Tibial artery (tissue), 4 donors: ENCODE measurements at places on chromosomes 3 and 15.

- no peak for DNase-seq
These were observed 452.1 kb downstream of the NTRK3 start for GRCh38 chr15:87804451-87804850.

DNA sequence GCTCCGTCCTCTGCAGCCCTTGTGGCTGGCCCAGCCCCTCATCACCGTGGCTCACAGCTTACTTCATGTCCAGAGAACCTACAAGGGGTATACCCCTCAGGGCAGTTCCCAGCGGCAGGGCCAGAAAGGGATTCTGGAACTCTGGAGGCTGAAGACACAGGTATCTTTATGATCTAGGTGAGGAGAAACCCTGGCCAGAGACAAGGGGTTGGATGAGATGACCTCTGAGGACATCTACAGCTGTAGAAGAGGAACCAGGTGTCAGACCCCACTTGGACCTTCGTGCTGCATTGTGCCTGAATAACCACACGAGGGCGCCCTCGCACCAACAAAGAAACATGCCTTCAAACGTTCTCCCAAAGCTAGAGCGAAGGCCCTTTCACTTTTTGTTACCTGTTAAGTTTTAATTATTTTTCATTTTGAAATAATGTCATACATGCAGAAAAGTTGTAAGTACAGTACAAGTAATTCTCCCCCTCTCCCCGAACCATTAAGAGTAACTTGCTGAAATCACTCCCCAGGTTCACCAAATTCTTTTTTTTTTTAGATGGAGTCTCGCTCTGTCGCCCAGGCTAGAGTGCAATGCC, 118.7 kb upstream of the SMAD3 start:
- DNase-seq = peak; percentile 81

GRCh38 chr3:107861422-107861821, 229.4 kb downstream of the CD47 start:
- no peak for DNase-seq

DNA sequence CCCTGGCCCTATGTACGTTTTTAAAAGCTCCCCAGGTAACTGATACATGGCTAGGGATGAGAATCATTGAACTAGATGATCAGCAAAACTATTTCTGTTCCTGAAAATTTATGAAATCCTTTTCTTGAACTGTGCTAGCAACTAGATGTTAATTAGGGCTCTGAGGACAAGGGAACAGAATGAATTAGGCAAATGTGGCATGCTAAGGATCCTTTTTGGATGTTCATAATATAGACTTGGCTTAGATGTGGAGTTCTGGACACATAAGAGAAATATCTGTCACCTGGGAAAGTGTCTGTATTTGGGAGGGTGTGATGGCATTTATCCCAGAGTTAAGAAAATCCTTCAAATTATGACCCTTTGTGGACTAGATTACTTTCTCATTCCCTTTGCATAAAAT, 71.2 kb downstream of the RSRC1 start:
- DNase-seq = no peak

GRCh38 chr3:99409961-99410360, 228.4 kb upstream of the COL8A1 start:
- no peak for DNase-seq

DNA sequence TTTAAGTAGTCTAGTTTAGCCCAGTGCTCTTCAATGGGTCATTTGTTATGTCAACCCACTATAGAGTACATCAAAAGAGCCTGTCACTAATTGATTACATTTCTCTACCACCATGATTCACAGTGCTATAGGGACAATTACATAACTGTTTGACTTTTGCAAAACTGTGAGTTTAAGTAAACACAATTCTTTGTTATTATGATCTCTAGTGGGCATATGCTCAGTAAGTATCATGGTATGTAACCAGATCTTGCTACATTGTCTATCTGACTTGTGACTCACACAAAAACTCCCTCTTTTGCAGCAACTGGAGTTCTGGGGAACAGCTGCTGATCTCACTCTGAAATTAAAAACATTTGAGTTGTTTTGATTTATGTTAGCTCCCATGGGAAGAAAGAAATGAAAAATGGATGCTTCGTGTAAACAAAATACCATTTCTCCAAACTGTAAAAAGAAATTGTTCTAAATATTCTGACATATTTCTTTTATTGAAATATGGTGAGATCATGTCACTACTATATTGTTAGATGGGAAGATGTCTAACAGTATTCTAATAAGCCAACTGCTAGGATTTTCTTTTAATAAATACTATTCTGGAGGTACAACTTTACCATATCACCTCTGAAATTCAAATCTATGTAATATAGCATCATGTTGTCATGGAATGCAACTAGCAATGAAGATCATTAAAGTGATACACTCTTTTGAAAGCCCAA, 470.4 kb downstream of the ROBO1 start:
- no peak for DNase-seq

DNA sequence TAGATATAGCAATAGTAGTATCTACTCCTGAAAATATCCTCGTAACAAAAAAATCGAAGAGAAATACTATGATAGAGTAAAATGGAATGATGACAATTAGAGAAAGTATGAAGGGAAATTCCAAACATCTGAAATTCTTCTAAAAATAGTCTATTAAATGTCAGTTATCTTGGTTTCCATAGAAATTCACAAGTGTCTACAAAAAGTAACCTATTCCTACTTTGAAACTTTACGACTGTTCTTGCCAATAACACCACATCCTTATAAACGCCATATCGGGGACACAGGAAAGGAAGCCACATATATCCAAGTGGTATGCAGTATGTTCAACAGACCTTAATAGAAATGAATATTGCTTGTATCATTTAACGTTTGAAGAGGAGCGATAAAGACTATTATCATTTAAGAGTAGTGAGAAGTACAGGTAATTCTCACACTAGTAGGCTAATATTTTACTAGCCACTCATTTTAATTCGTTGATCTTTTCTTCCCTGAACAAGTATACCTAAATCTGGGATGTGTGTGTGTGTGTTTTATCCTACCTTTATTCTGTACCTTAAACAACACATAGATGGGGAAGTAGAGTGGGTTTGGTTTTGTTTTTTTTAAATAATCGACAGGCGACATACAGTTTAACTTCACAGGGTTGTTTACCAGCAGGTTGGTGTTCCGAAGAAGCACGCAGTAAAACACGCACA, 1.2 kb downstream of the GPR176 start:
- DNase-seq = no peak
